ENCODE measurements at places on chromosomes 4 and X. TPM values are rescaled to one million over a fixed set of nuclear protein-coding genes. Genes with fewer than 3 reads are reported as not detected.

Gene DNAAF6
- total RNA-seq, result not detected

Gene ANXA10
- total RNA-seq, result not detected

Gene ADH1B
- 157 TPM for total RNA-seq

Gene TRIM75
- not detected for total RNA-seq

Gene CDX4
- not detected for total RNA-seq

Gene PNCK
- total RNA-seq, result 8.1 TPM

Gene NKX3-2
- not detected for total RNA-seq

Gene VCX3B
- total RNA-seq, result not detected

Gene MBNL3
- total RNA-seq, result 31.1 TPM

Gene SPANXB1
- not detected for total RNA-seq

Gene MAOB
- total RNA-seq, result 133 TPM

Gene SERPINA7
- not detected for total RNA-seq

Gene NPFFR2
- not detected for total RNA-seq

Gene WDR45
- total RNA-seq, result 79.0 TPM
